T-helper 1 cell (primary cell): ENCODE measurements at places on chromosomes 3 and 15.

DNA sequence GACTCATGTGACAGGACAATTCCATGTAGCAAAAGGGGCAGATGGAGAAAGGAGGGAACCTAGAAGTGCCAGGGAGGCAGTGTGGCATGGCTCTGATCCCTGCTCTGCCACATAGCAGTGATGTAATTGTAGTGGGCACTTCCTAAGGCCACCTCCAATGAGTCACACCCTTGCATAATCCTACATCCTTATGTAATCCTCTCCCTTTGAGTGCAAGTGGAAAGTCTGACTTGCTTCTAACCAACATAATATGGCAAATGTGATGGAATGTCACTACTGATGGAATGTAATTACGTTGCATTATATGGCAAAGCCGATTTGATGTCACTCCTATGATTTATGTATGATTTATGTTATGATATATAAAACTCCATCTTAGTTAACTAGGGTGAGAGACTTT, 72.9 kb upstream of the ATP2C1 start:
- DNase-seq = no peak

DNA sequence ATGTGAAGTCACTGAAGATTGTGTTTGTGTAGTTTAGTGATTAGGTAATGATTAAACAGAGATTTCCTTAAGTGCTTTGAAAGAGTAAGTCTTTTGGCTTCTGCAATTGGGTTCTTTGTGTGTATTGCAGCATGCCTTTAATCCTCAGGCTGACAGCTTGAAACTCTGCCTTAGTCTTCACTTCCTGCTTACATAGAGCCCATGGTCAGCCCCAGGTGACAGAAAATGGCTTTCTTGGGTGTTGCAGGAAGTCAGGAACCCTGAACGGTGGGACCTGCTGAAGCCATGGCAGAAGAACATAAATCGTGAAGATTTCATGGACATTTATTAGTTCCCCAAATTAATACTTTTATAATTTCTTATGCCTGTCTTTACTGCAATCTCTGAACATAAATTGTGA, 61.3 kb downstream of the KBTBD8 start:
- no peak for DNase-seq

DNA sequence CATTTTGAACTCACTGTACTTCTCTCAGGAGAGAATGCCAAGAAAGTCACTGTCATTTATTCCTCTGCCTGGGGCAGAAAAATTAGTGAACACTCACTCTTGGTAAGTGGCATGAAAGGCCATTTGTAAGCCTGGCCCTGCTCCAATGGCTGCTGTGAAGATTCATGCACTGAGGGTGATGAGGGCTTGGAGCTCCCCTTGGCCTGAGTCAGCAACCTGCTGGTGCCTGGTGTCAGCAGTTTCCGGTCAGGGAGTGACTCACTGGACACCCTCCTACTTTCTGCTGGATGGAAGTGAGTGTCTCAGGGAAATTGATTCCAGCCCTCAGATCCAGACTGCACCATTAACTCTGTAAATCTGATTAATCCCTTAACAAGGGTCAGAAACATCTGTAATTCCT, 37.6 kb downstream of the TRA2B start:
- DNase-seq = no peak

- no peak for DNase-seq
Measured at GRCh38 chr3:78974181-78974790, 793.5 kb downstream of the ROBO1 start.

GRCh38 chr3:53570709-53571108, 76.3 kb downstream of the CACNA1D start:
- no peak for DNase-seq

- DNase-seq = no peak
Measured at GRCh38 chr3:2727610-2728318, 382.4 kb downstream of the IL5RA start.

- no peak for DNase-seq
Measured at GRCh38 chr3:27715863-27716262, 6.3 kb downstream of the EOMES start.

GRCh38 chr3:169591983-169592644, 71.4 kb downstream of the MECOM start:
- DNase-seq = no peak

- no peak for DNase-seq
Measured at GRCh38 chr3:6078436-6078835, 782.5 kb upstream of the GRM7 start.

DNA sequence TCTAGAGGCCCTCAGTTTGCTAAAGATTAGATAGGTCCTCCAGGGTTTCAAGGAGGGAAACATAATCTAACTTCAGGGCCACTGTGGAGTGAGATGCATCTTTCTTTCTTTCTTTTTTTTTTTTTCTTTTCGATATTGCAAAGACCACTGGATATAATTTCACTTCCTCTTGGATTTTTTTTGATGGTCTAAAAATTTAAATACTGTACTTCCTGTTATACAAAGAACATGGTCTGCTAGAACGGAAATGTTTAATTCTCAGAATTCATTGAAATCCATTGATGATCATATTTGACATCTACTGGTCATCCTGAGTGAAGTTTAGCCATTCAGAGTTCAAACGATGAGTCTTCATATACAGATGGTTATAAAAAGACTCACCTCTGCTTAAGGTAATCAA, 808.8 kb upstream of the LMCD1 start:
- DNase-seq = no peak

- no peak for DNase-seq
Measured at GRCh38 chr15:48644467-48644826, 1.1 kb downstream of the FBN1 start.

GRCh38 chr3:71718072-71718471, 7.1 kb downstream of the EIF4E3 start:
- DNase-seq = peak; percentile 43

GRCh38 chr15:60840703-60841411, 361.9 kb upstream of the ICE2 start:
- DNase-seq = peak; percentile 33

- no peak for DNase-seq
Measured at GRCh38 chr3:62793946-62794345, 81.3 kb downstream of the CADPS start.

GRCh38 chr3:5001135-5001534, 21.9 kb downstream of the BHLHE40 start:
- DNase-seq = no peak

DNA sequence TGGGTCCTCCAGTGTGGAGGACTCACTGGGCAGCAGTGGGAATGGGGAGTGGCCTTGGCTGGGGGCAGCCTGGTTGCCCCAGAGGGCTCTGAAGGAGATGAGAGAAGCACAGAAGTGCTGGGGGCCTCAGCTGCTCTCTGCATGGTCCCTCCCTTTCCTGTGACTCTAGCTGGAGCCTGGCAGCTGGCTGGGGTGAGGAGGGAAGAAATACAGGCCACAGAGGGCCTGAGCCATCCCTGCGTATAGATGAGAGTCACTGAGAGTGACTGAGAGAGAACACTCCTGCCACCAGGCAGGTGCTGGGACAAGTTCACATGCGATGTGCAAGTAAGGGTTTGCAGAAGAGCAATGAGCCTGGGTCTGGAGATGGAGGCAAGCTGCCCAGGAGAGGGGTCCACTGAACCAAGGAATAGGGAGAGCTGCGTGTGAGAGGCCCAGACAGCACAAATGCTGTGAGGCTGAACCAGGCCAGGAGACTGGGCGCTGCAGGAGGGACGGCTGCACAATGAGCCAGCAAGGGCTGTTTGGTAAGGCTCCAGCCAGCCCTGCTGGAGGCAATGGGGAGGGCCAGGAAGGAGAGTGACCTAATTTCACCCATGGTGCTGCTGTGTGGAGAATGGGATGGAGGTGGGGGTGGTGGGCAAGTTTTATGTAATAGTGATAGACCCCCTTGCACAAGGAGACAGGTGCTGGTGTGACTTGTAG, 87.2 kb downstream of the CLSTN2 start:
- DNase-seq = no peak

DNA sequence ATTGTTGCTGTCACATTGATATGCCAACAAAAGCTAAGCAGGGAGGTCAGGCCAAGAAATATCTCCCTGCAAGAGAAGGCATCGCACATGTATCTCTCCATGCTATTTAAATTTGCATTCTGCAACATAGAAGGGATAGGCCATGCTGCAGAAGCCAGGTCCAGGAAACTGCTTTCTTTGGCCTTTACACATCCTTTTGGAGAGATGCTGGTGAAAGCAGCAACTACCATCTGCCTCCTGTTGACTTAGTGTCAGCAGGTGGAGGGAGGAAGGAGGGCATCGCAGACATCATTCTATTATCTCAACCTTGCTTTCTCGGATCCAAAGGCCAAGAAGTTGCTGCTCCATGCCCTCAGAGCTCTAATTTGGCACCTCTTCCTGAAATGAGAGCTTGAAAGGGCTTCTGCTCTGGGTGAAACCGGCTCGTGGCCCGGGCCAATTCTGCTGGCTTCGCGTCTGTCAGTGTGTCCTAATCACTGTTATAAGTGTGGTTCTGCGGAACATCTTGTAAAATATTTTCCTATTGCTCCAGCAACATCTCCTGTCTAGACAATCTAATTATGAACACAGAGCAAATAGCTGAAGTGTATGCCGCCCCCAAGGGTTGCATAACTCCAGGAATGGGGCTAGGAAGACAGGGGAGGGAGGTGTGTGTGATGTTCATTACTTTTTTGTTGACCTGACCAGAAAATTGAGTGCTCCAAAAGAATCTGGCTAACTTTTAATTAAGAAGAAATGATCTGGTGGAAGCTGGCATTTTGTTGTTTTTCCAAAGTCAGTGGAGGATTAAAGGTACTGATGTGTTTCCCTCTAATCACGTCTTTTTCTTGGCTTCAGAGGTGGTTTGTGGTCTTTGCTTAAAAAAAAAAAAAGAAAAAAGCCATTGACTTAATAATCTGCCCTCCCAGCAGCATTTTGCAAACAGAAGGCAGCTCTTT, 89.1 kb downstream of the TPRG1 start:
- no peak for DNase-seq

DNA sequence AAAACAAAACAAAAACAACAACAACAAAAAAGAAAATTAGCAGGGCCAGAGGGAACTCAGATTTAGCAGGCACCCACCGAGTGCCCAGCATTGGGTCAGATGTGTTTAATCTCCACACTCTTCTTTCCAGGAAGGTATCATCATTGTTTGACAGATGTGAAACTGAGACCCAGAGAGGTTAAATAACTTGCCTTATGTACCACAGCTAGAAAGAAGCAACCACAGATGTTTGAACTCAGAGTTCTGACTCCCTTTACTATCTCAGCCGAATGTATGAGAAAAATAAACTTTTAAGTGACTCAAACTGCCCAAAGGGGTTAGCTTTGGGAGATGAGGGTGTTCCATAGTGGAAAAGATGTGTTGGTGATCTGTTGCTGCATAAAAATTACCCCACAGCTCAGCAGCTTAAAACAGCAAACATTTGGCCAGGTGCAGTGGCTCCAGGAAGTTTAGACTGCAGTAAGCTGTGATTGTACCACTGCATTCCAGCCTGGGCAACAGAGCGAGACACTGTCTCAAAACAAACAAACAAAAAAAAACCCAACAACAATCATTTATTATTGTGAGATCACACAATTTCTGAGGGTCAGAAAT, 4.5 kb upstream of the RPP25 start:
- DNase-seq = no peak

- DNase-seq = no peak
Measured at GRCh38 chr3:106913111-106913698, 464.0 kb upstream of the CCDC54 start.

DNA sequence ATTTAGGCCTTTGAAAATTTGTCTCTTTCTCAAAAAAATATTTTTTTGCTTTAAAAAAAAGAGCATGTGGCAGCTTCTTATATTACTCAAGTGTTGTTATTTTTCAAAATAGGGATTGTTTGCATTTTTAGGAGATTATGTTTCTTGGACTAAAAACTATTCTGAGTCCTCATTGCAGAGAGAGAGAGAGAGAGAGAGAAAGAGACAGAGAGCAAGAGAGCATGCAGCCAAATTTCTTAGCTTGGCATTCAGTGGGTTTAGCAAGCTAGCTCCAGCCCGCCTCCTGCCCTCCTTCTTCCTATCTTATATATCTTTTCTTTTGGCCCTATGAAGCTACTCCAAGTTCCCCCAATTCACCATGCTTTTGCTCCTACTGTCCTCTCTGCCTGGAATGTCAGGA, 55.7 kb downstream of the CEMIP start:
- DNase-seq = no peak

DNA sequence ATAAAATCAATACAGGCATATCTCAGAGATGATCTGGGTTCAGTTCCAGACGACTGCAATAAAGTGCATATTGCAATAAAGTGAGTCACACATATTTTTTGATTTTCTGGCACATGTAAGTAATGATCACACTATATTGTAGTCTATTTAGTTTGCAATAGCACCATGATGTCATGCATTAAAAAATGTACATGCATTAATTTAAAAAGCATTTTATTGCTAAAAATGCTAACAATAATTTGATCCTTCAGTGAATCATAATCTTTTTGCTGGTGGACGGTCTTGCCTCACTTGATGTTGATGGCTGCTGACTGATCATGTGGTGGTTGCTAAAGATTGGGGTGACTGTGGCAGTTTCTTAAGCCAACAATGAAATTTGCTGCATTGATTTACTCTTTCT, 511.1 kb downstream of the OTOL1 start:
- no peak for DNase-seq

DNA sequence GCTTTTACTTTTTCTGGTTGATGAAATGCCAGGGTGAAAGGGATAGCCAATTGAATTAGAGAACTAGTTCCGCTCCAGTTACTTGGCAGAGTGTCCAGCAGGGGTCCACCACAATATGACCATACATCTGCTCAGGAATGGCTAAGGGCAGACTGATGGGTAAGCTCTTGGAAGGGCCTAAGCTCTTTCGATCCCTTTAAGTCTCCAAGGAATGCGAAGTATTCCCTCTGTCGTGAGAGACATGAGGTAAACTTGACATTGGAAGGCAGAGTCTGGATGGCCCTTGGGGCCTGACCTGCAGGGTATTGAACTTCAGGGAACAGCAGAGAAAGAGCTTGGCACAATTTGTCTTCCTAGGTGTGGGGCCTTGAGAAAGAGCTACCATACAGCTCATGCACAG, 805.8 kb downstream of the PLOD2 start:
- no peak for DNase-seq

DNA sequence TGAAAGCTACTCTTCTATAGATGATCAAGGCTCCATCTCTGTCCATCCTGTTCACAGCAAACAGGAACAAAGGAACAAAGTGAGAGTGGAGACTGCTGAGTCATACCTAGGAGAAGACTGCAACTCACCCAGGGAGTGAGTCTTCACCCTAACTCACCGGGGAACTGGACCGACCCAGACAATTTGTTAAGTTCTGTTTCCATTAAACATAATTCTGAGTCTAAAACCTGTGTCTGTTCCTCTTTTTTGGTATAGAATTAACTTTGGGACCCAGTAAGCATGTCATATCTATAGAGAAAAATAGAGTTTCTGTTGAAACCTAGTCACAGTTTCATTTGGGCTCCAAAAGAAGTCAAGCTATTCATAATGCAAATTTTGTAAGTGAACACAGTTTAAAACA, 21.6 kb downstream of the CCDC80 start:
- no peak for DNase-seq

DNA sequence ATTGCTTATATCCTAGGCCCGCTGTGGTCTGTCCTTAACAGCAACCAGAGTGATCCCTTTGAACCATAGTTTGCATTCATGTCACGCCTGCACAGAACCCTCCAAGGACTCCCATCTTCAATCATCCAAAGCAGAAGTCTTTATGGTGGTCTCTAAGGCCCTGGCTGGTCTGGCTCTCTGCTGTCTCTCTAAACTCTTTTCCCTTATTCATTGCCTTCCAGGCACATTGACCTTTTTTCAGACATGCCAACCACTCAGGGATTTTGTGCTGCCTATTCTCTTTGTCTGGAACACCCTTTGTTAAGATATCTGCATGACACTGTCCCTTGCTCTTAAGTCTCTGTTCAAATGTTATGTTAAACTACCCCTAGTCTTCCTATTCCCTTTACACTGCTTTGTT, 21.9 kb upstream of the ZBTB47 start:
- no peak for DNase-seq
